K562 (cell line): ENCODE measurements at places on chromosomes 5 and 9.

- no peak for DNase-seq
Measured at GRCh38 chr5:119300311-119300670, 55.5 kb upstream of the TNFAIP8 start.

DNA sequence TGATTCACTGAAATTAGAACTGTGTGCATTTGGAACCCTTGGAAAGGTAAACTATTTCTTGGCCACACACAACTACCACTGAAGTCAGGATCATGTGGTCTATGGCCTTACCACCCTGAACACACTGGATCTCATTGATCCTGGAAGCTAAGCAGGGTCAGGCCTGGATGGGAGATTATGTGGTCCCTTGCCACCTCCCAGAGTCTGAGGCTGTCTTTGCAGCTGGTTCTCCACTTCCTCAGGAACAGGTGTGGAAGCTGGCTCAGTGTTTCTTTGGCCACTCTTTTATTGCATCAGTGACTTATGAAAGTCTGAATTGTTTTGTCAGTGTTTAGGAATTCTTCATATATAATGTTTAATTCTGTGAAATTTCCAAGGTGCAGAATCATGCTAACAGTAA is 89.2 kb downstream of the TEK start:
- no peak for DNase-seq

DNA sequence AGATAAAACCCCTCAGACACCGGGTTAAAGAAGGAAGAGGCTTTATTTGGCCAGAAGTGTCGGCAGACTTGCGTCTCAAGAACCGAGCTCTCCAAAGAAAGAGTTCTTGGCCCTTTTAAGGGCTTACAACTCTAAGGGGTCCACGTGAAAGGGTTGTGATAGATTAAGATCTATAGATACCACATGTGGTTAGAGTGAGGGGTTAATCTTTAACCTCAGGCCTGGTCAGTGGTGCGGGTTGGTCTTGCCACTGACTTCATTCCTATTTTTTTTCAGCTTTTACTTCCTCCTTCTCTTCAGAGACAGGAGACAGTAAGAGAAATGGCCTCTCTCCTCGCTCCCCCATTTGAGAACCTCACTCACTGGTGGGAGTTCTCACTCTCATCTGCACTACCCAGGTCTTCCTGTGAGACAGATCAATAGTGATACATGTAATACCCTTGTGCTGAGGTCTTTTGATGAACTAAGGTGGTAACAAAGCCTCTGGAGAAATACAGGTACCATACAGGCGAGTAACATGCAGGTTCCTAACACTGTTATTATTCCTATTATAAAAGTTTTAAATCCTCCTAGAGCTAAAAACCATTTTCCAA is 52.4 kb upstream of the COX7C start:
- no peak for DNase-seq

GRCh38 chr5:127840198-127840524 is 137.0 kb downstream of the CCDC192 start:
- DNase-seq = no peak

DNA sequence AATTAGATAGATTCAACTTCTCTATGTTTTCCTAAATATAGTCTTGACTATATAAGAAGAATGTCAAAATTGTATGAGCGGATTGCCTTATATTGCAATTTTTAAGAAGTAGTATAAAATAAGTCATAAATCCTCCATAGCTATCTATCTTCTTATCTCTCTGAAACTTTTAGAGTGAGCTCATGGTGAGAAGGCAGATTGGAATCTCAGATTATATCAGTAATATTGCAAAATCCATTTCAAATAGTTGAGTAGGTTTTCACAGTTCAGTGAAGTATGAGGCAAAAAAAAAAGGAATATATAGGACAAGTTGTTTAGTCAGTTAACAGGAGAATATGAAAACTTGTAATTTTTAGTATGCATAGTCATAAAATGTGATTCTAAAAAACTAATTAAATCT is 156.4 kb downstream of the FAM174A start:
- DNase-seq = no peak

- no peak for DNase-seq
Measured at GRCh38 chr5:152329761-152330283, 75.3 kb downstream of the NMUR2 start.

DNA sequence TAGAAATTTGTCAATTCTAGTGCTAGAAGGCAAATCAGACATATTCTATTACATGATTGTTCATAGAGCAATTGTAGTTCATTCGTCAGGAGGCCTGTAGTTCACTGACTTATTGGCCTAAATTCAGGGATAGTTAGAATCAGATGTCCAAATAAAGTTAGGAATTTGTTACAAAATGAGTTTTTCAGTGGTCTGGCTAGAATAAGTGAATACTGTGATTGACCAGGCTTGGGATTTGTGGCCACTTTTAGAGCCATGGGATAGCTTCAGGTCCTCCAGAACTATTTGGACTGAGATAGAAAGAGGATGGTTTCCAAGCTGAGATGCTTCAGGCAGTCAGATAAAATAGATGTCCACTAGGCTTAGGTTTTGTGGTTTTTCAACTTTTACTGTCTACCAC is 199.1 kb upstream of the MPDZ start:
- no peak for DNase-seq

DNA sequence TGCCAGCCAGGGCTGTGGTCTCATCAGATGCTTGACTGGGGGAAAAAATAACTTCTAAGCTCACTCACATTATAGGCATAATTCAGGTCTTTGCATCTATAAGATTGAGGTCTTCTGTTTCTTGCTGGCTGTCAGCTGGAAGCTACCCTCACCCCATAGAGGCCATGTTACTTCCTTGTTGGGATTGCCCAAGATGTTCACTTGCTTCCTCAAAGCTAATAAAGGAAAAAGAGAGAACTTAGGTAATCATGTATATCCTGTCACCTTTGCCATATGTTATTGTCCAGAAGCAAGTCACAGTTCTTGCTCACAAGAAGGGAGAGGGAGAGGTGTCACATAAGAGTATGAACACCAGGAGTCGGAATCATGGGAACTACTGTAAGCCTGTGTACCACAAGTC is 38.7 kb upstream of the ANKRD34B start:
- DNase-seq = no peak

DNA sequence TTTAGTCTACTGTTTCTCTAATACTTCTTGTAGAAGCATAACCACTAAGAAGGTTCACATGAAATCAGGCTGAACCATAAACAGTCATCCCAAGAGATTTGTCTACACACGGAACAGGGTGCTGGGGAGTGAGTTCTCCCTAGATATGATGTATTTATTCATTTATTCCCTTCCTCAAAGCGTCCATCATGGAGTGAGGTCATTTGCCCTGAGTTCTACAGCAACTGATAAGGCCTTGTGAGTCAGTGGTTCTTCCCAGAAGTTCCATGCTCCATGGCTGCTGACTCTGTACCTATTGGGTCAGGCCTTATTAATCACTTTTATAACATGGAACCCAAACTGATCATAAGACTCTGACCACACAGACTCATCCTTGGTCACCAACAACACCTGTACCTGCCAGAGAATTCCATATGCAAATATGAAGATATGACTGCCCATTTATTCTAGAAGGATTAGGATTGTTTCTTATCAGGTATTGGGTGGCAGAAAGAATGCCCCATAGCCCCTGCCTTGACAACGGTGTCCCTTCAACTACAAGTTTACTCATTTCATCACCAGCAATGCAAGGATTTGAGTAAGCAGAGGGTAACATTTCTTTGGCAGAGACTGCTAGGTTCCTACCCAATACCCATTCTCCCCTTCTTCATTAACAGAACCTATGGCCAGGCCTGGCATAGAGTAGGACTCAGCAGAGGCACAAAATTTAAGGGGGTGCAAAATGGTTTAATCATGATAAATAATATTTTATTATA is 118.1 kb downstream of the LHFPL2 start:
- DNase-seq = peak; percentile 34

- no peak for DNase-seq
Measured at GRCh38 chr9:124766815-124767554, 4.1 kb downstream of the NR6A1 start.

DNA sequence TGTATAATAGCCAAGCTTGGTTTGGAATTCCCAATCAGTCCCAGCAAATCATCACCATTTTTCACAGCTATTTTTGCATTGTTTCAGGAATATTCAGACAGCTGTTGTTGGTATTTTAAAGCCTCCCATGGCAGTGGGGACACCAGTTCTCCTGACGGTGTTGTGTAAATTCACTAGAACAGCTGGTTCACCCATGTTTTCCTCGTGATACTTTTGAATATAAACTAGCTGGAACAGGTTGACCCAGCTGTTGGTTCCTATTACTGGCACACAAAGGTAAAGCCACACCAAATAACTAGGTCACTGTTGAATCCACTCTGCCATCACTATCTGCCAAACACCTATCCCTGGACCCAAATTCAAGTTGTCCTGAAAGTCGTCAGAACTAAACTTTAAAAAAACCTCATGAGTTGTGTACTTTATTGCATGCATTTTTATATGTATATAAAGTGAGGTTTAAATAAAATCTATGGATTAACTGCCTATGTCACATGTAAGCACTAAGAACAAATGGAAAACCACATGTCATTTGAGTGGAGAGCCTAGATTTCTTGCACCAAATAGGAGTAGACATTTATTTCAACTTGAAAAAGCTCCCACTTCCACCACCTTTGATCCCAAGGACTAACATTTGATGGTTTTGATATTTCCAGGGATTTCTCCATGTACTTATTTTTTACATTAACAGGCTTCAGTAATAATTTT is 121.9 kb upstream of the PIK3R1 start:
- no peak for DNase-seq

- no peak for DNase-seq
Measured at GRCh38 chr9:131174681-131175239, 49.4 kb downstream of the NUP214 start.

GRCh38 chr9:4084435-4084818 is 215.4 kb downstream of the GLIS3 start:
- no peak for DNase-seq
